ENCODE measurements at places on chromosomes 4 and X.

GRCh38 chrX:9770319-9770718, 4.7 kb upstream of the GPR143 start:
- no peak for DNase-seq

- no peak for DNase-seq
Measured at GRCh38 chrX:154043003-154043763, 23.5 kb upstream of the IRAK1 start.

- no peak for DNase-seq
Measured at GRCh38 chrX:27276751-27277150, 186.4 kb downstream of the PPP4R3C start.

DNA sequence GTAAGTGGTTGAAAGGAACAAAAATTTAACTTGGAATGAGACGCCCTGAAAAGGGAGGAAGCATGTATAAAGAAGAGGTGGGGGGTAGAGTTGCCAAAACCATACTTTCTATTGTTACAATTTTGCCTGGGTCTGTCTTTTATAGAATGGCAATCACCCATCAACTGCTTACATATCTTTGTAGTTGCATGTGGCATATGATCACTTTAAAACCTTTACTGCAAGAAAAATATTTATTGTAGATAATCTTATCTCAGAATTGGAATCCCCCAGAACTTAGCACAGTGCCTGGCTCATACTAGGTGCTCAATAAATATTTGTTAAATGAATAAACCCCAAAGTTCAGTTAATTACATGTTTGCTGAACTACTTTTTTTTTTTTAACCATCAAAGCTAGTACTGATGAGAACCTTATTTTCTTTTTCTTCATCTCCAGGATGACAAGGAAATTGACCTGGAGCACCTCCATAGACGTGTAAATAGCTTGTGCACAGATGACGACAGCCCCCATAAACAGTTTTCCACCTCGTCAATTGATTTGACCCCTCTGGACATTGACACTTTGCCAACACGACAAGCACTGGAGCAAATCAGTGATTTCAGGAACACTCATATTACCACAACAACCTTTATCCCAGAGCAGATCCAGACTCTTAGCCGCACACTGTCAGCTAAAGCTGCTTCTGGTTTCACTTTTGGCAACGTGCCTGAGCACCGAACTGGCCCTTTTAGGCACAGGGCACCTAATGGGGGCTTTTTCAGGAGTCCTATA, 56.7 kb upstream of the ATOH1 start:
- DNase-seq, result no peak

DNA sequence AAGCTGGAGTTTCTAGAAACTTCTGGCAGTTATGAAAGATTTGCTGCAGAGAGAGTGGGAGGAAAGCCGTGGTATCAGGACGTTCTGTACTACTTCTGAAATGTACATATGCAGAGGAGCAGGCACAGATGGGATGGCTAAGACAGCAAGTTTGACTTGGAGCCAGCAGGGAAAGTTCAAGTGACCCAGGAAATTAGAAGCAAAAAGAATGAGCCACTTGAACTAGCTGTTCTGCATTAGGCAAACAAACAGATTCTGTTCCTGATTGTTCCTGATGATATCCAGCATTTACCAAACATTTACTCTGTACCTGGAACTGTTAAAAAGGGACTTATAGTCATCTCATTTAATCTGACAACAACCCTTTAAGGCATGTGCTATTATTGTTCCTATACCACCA, 41.4 kb upstream of the CXCL13 start:
- no peak for DNase-seq

- no peak for DNase-seq
Measured at GRCh38 chrX:53704294-53704693, 17.8 kb upstream of the HUWE1 start.
